SK-N-SH (cell line): ENCODE measurements at places on chromosomes 4 and X. TPM values are rescaled to one million over a fixed set of nuclear protein-coding genes. Genes with fewer than 3 reads are reported as not detected.
A peak's percentile ranks its signal among the peaks of the same experiment; 100 is the strongest.

DNA sequence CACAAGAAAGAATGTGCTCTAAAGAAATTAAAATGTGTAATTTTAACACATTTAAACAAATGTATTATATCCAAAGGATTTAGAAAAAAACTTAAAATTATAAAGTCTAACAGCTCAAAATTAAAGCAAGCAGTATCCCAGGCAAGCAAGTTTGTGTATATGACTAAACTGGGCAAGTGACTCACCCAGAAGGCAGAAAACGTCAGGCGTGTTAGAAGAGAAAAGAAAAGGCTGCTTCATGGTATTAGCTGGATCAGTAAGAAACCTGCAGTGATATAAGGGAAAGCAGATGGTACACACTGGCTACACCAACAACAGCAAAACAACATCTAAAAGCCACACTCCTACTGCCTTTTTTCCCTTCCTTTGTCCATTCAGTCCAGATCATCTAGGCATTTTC, 250.6 kb upstream of the NDST3 start:
- no peaks in the 10 kb centered on the region for H3K27me3 ChIP-seq
- no peaks in the 10 kb centered on the region for H3K4me1 ChIP-seq
- no peak overlapping the region for H3K4me3 ChIP-seq

TCEAL5 gene
- polyA plus RNA-seq, result 0.43 and 0.45 TPM in 2 replicates

GRCh38 chr4:24912252-24913118, at the start of gene CCDC149:
Gene CCDC149 (minus strand): TSS chr4:24913042. CDS start chr4:24912864, 178 bp downstream.
- peak; percentile 86 for DNase-seq
- peaks cover 4% of the 10 kb centered on the region for H3K36me3 ChIP-seq
- no peaks in the 10 kb centered on the region; the same call in 1 of the 2 replicates for H3K4me1 ChIP-seq
- H3K27ac ChIP-seq, result peak within 1 kb of the TSS; percentile 52
- no peaks in the 10 kb centered on the region for H3K27me3 ChIP-seq

ADD1 gene
- 97.0 and 155 TPM in 2 replicates for polyA plus RNA-seq

XAGE1B gene
- 104 and 115 TPM in 2 replicates for polyA plus RNA-seq

DNA sequence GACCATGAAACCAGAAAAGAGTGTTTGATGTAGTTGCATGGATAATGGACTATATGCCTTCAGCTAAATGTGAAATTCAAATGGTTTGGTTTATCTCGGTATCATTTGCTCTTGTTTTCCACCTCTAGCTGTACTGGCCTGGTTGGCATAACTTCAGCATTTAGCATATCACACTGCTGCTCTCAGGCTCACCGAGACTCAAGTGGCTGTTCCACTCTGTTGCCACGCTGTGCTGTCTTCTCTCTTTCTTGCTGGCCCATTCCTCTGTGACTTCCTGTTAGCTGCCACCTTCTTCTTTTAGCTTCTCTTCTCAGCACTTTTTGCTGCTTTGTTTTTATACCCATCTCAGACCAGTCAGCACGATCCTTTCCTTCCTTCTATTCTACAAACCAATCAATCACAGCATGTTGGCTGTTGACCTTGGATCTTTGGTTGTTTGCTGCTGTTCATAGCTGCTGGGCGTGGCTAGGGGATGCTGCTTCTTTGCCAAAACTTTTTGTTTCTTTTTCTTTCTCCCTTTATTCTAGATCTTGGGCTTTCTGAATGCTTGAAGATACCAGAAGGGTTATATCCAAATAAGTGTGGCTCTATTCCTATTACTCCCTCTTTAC, 24.0 kb downstream of the INTS6L start:
- no peaks in the 10 kb centered on the region for H3K36me3 ChIP-seq
- H3K4me3 ChIP-seq, result no peak overlapping the region
- no peak overlapping the region for H3K27ac ChIP-seq
- DNase-seq, result no peak

GRCh38 chr4:79174490-79175252, 151.2 kb downstream of the NAA11 start:
- H3K36me3 ChIP-seq, result no peaks in the 10 kb centered on the region
- H3K4me3 ChIP-seq, result no peak overlapping the region
- no peaks in the 10 kb centered on the region for H3K4me1 ChIP-seq
- no peak overlapping the region for H3K27ac ChIP-seq
- no peak for DNase-seq

- H3K27ac ChIP-seq, result peak overlapping the region; percentile 6; the same call in 1 of the 2 replicates
- no peaks in the 10 kb centered on the region for H3K36me3 ChIP-seq
- H3K4me3 ChIP-seq, result no peak overlapping the region
- no peaks in the 10 kb centered on the region for H3K27me3 ChIP-seq
- DNase-seq, result no peak
- H3K4me1 ChIP-seq, result peaks cover 10% of the 10 kb centered on the region; the same call in 1 of the 2 replicates
Observed at GRCh38 chr4:153549405-153549804, 83.2 kb downstream of the TMEM131L start.

DNA sequence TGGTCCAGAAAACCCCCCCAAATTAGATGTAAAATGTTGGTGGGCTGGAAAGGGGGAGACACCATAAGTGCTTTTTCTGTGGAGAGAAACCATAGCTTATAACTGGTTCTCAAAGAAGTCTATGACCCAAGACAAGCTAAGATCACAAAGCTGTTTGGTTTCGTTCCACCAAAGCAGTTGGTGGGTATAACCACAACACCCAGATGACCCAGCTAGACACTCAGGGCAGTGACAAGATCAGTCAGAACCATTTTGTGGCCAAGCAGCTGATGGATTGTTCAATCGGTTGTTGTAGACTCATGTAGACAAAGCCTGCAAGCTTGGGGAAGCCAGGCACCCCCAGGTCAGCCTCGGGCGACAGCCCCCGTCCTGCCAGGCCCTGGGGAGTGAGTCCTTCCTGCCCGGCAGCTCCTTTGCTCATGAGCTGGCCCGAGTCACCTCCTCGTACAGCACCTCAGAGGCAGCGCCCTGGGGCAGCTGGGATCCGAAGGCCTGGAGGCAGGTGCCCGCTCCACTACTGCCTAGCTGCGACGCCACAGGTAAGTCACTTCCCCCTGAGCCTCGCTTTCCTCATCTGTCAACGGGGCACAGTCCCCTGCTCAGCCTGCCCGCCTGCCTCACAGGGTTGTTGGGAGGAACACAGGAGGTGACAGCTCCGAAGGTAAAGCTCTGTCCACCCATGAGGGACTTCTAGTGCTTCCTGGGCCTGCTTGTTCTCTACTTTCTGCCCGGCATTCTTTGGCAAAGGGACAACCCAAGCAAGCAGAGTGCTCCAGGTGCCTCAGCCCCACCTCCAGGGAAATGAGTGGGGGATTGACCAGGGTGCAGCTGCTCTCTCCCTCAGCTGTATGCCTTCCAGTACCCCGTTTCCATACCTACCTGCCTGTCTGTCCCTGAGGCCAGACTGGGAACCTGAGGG, 65.2 kb upstream of the MTM1 start:
- DNase-seq, result no peak
- no peak overlapping the region for H3K27ac ChIP-seq
- no peaks in the 10 kb centered on the region for H3K36me3 ChIP-seq
- H3K27me3 ChIP-seq, result no peaks in the 10 kb centered on the region; the same call in 1 of the 2 replicates
